ENCODE measurements at places on chromosomes 4 and X. TPM values are rescaled to one million over a fixed set of nuclear protein-coding genes. Genes with fewer than 3 reads are reported as not detected.

The CAMK2D gene
- total RNA-seq, result 65.4 TPM

The TMEM144 gene
- 10.5 TPM for total RNA-seq

The IBSP gene
- not detected for total RNA-seq

GRCh38 chr4:73309211-73309610, 50.6 kb upstream of the ANKRD17 start:
- H3K4me1 ChIP-seq, result peaks cover 26% of the 10 kb centered on the region
- no peak for DNase-seq
- no peaks in the 10 kb centered on the region for H3K27me3 ChIP-seq
- H3K4me3 ChIP-seq, result no peak overlapping the region

GRCh38 chr4:158121161-158121579, 51.7 kb downstream of the GASK1B start:
- H3K27ac ChIP-seq, result no peak overlapping the region
- H3K4me3 ChIP-seq, result no peak overlapping the region
- DNase-seq, result peak; percentile 27
- no peaks in the 10 kb centered on the region for H3K36me3 ChIP-seq

DNA sequence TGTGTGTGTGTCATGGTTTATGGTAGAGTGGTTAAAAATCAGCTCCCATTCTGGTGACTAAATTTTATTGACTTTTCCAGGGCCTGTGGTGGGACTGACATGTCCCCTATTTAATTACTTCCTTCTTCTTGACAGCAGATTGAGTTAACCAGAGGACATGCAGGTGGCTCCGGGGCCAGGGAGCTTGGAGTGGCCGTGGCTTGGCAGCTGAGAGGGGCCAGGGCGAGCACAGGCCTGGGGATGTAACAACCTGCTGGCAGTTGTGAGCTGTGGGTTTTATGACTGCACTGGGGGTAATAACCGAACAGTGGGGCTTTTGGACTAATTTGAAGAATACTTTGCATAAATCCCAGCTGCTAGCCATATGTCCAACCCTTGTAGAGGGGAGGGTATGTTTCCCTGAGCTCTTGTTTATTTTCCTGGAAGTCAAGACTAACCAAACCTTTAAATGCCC, 186.0 kb downstream of the MID1IP1 start:
- H3K4me1 ChIP-seq, result peaks cover 44% of the 10 kb centered on the region
- no peak for DNase-seq
- no peaks in the 10 kb centered on the region for H3K36me3 ChIP-seq
- no peaks in the 10 kb centered on the region for H3K27me3 ChIP-seq
- H3K27ac ChIP-seq, result no peak overlapping the region

GRCh38 chrX:75603833-75604232, 81.0 kb upstream of the ZDHHC15 start:
- no peak overlapping the region for H3K4me3 ChIP-seq
- H3K36me3 ChIP-seq, result no peaks in the 10 kb centered on the region
- no peaks in the 10 kb centered on the region for H3K27me3 ChIP-seq
- no peaks in the 10 kb centered on the region for H3K4me1 ChIP-seq

DNA sequence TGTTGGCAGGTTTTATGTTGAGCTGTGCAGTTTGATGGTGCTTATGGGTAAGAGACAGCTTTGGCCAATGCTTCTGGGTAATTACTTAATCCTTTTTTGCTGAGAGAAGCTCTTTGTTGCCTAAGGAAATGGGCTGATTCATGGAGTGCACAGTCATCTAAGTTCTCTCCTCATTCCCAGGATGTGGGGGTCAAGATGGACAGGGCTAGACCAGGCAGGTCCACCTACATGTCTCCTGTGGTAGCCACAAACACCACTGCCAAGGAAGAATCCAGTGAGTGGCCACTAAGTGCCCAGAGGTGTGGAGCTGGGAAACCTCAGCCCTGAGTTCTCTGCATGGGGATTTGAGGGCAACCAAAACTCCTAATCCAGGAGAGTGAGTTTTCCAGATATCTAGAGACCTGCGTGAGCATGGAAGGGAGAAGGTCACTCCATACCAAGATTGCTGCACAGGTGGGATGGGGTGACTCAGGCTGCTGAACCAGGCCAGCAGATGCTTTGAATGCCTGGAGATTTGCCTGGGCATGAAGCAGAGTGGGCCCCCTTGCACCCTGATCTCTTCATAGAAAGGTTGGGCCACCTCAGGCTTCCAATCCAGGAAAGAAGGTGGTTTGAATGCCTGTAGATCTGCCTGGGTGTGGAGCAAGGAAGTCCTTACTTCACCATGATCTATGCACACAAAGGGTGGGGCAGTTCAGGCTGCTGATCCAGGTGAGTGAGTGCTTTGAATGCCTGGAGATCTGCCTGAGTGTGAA, 234.8 kb upstream of the GNPDA2 start:
- DNase-seq, result no peak
- no peaks in the 10 kb centered on the region for H3K36me3 ChIP-seq
- H3K27ac ChIP-seq, result no peak overlapping the region
- H3K4me3 ChIP-seq, result no peak overlapping the region

DNA sequence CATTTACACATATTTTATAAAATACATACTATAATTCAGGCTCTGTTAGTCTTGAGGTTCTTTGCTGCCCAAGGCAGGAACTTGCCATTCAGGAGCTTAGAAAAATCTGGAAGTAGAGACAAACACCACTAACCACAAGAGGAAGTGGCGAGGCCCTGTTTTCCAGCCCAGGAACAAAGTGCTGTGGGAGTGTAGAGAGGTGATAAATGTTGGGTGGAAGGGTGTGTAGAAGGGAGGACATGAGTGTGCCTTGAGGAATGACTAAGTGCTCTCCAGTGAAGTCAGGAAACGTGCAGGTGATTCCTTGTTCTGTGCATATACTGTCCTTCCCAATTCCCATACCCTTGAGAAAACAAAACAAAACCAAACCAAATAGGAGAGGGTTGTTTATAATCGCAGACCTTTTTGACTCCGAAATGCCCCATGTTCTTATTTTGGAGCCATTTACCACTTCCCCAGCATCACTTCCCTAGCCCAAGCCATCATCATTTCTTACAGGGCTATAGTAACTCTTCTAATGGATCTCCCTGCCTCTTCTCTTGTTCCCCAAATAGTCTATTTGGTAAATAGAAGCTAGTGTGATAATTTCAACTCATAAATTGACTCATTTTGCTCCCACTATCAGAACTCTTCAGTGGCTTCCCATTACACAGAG, 83.2 kb downstream of the GPAT3 start:
- no peaks in the 10 kb centered on the region for H3K27me3 ChIP-seq
- no peak overlapping the region for H3K27ac ChIP-seq
- no peak overlapping the region for H3K4me3 ChIP-seq
- DNase-seq, result no peak
- H3K4me1 ChIP-seq, result peaks cover 21% of the 10 kb centered on the region

DNA sequence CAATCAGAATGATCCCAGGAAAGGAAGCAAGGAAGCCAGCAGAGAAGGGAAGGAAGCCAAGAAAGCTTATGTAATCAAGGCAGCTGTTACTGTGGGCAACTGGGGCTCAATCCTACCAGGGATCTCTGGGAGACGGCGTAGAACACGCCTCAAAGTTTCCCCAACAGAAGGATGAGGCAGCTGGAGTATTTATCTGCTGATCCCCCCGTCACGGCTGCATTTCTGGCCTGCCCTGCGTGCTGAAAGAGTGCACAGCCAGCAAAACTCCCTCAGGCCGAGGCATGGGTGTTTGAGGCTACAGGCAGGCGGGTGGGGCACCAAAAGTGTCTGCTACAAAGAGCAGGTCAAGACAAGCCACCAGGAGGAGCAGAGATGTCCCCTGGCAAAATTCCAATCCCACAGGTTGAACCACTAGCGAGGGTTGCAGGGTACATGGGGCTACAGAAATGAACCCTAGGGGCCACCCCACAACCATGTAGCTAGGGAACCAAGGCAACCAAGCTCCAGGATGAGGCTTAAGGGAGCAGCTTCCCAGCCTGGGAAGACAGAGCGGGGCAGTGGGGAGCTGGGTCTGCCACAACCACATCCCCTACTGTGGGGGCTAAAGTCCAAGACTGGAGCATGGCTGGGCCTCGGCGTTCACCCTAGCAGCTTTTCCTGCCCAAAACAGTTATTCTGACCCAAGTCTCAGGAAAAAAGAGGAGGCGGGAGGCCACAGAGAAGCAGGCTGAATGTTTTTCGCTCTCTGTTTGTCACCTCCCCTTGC, 113.4 kb downstream of the BCOR start:
- no peak overlapping the region for H3K27ac ChIP-seq
- H3K4me3 ChIP-seq, result no peak overlapping the region
- peaks cover 46% of the 10 kb centered on the region for H3K4me1 ChIP-seq
- H3K27me3 ChIP-seq, result no peaks in the 10 kb centered on the region
- DNase-seq, result no peak
